ENCODE measurements at places on chromosomes 3 and 15. TPM values are rescaled to one million over a fixed set of nuclear protein-coding genes. Genes with fewer than 3 reads are reported as not detected.

The PLA1A gene
- total RNA-seq, result not detected

- peaks cover 3% of the 10 kb centered on the region for H3K36me3 ChIP-seq
- peaks cover 53% of the 10 kb centered on the region for H3K4me1 ChIP-seq
- H3K27ac ChIP-seq, result peak overlapping the region; percentile 65
- H3K27me3 ChIP-seq, result no peaks in the 10 kb centered on the region
- DNase-seq, result peak; percentile 90
Measured at GRCh38 chr3:111864821-111865656, 6.0 kb downstream of the PHLDB2 start.

GRCh38 chr3:189690237-189690636 lies 59.0 kb downstream of the TP63 start:
- no peak overlapping the region for H3K4me3 ChIP-seq
- H3K36me3 ChIP-seq, result no peaks in the 10 kb centered on the region
- DNase-seq, result no peak

GRCh38 chr3:14119651-14120050 lies 5.0 kb downstream of the CHCHD4 start:
- H3K27ac ChIP-seq, result no peak overlapping the region
- no peak overlapping the region for H3K4me3 ChIP-seq
- peaks cover 11% of the 10 kb centered on the region for H3K4me1 ChIP-seq
- no peaks in the 10 kb centered on the region for H3K27me3 ChIP-seq
- peaks cover 29% of the 10 kb centered on the region for H3K36me3 ChIP-seq
- no peak for DNase-seq

DNA sequence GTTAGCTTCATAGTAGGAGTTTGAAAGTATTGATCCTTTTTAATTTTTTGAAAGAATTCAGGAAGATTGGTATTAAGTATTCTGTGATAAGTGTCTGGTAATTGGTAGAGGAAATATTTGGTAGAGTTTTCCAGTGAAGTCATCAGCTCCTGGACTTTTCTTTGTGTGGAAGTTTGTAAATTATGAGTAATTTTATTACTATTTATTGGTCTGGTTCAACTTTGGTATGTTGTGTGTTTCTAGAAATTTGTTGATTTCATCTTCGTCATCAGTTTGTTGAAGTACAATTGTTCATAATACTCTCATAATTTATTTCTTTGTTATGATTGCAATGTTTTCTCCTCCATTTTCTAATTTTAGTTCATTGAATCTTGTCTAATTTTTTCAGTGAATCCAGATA lies 832.0 kb downstream of the OTOL1 start:
- H3K4me3 ChIP-seq, result no peak overlapping the region
- no peak for DNase-seq
- H3K27me3 ChIP-seq, result no peaks in the 10 kb centered on the region
- no peaks in the 10 kb centered on the region for H3K4me1 ChIP-seq

- H3K36me3 ChIP-seq, result no peaks in the 10 kb centered on the region
- H3K27me3 ChIP-seq, result no peaks in the 10 kb centered on the region
- H3K4me3 ChIP-seq, result no peak overlapping the region
- 0 out of 2 replicates have a peak, but pooled peaks cover 7% of the 10 kb centered on the region for H3K4me1 ChIP-seq
Measured at GRCh38 chr3:170524073-170524472, 61.8 kb downstream of the SLC7A14 start.

DNA sequence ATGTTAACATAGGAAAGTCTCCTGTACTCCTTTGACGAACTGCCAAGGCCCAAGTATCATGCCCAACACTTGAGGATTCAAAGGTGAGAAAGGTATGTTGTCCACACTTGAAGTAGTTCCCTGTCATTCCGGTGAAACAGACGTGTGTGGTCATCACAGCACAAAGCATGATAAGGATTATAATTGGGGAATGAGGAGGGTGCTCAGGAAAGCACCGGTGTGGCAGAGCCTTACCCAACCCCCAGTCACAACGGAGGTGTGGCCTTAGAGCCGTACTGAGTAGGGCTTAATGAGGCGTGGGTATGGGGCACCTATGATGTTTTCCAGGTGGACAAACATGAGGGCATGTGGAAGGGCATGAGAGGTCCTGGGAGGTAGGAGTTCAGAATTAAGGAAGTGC lies 203.0 kb upstream of the NR2E3 start:
- H3K36me3 ChIP-seq, result no peaks in the 10 kb centered on the region
- H3K27me3 ChIP-seq, result no peaks in the 10 kb centered on the region
- H3K27ac ChIP-seq, result no peak overlapping the region
- no peak for DNase-seq
- H3K4me1 ChIP-seq, result no peaks in the 10 kb centered on the region

The CAMP gene
- not detected for total RNA-seq

GRCh38 chr3:30073622-30074021 lies 532.8 kb upstream of the TGFBR2 start:
- no peaks in the 10 kb centered on the region for H3K36me3 ChIP-seq
- no peak overlapping the region for H3K27ac ChIP-seq
- H3K4me3 ChIP-seq, result no peak overlapping the region
- DNase-seq, result no peak
- 0 out of 2 replicates have a peak, but pooled peaks cover 5% of the 10 kb centered on the region for H3K4me1 ChIP-seq
- no peaks in the 10 kb centered on the region for H3K27me3 ChIP-seq

The STX19 gene
- 5.5 TPM for total RNA-seq

Data from PC-9 (cell line).